ENCODE measurements at places on chromosomes 12 and 14.

- no peak overlapping the region for H3K27ac ChIP-seq
- no peaks in the 10 kb centered on the region for H3K4me1 ChIP-seq
- no peak for DNase-seq
- no peaks in the 10 kb centered on the region for H3K36me3 ChIP-seq
- H3K27me3 ChIP-seq = no peaks in the 10 kb centered on the region
Measured at GRCh38 chr12:65817866-65818265, 6.4 kb upstream of the HMGA2 start.

DNA sequence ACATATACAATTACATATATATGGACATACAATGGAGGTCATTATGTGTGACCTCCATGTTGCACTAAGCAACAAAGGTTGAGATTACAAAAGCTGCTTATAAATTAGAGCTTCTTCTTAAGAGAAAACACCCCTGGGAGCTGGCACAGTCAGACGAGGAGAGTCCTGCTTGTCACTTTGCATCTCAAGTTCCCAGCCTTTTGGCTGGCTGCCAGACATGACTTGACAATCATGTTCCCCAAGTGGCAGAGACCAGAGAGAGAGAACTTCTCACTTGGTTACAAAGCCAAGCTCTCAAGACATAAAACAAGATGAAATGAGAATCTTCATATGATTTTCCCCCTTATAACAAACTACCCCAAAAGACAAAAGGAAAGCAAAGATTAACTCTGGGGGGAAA lies 8.5 kb upstream of the SYNJ2BP start:
- no peak overlapping the region for H3K4me3 ChIP-seq
- no peaks in the 10 kb centered on the region for H3K27me3 ChIP-seq
- DNase-seq = peak; percentile 16
- H3K4me1 ChIP-seq = no peaks in the 10 kb centered on the region

DNA sequence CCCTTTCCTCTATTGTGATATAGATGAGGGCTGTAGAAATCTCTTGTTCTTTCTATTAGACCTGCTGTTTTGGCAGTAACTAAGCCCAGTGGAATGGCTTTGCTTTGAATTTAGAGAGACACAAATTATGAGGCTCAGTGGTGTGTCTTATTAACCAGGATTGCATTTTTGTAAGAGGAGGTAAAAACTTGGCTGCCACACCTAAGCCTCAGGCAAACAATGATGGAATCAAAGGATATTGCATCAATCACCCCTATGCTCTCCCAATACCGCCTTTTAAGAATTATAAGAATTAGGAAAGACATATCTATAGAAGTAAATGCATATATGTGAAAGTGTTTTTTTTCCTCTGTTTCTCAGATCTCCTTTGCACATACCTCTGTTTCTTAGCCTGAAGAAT lies 63.3 kb downstream of the ACSS3 start:
- H3K36me3 ChIP-seq = no peaks in the 10 kb centered on the region
- H3K27me3 ChIP-seq = no peaks in the 10 kb centered on the region
- no peaks in the 10 kb centered on the region for H3K4me1 ChIP-seq
- H3K27ac ChIP-seq = no peak overlapping the region
- no peak for DNase-seq

DNA sequence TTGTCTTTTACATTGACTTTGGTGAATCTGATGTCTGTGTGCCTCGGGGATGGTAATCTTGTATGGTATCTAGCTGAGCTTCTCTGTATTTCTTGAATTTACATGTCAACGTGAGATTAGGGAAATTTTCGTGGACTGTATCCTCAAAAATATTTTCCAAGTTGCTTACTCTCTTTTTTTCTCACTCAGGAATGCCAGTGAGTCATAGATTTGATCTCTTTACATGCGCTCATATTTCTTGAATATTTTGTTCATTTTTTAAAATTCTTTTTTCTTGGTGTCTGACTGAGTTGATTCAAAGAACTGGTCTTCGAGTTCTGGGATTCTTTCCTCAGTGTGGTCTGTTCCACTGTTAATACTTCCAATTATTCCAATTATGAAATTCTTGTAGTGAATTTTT lies 207.7 kb downstream of the RAD51B start:
- no peak overlapping the region for H3K4me3 ChIP-seq
- H3K27ac ChIP-seq = no peak overlapping the region
- DNase-seq = no peak
- H3K27me3 ChIP-seq = no peaks in the 10 kb centered on the region

DNA sequence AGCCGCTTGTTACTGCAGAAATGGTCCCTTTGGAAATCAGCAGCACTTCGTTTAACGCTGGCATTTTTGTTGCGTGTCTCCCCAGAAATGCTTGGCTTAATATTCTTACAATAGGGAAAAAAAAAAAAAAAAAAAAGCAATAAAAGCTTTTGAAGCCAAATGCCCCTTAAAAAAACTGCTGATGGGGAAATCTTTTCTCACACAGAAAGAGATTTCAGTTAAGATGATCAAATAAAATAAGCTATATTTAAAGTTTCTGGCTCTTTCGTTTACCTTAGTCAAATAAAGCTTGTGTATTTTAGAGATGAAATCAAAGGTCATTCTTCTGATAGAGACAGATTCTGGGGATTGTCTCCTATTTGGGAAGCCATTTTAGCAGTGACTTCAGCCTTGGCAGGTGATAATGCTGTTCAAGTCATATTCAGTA lies 52.4 kb upstream of the FRS2 start:
- no peak for DNase-seq
- no peak overlapping the region for H3K4me3 ChIP-seq
- H3K27me3 ChIP-seq = no peaks in the 10 kb centered on the region
- H3K36me3 ChIP-seq = no peaks in the 10 kb centered on the region

- H3K27me3 ChIP-seq = no peaks in the 10 kb centered on the region
- no peak for DNase-seq
- no peak overlapping the region for H3K4me3 ChIP-seq
- no peaks in the 10 kb centered on the region for H3K4me1 ChIP-seq
- H3K27ac ChIP-seq = no peak overlapping the region
- H3K36me3 ChIP-seq = no peaks in the 10 kb centered on the region
Measured at GRCh38 chr12:82329508-82329907, 28.7 kb downstream of the CCDC59 start.

GRCh38 chr12:38653650-38654049 lies 251.7 kb downstream of the CPNE8 start:
- H3K27me3 ChIP-seq = no peaks in the 10 kb centered on the region
- H3K4me1 ChIP-seq = no peaks in the 10 kb centered on the region
- H3K4me3 ChIP-seq = no peak overlapping the region
- no peak for DNase-seq
- no peaks in the 10 kb centered on the region for H3K36me3 ChIP-seq

DNA sequence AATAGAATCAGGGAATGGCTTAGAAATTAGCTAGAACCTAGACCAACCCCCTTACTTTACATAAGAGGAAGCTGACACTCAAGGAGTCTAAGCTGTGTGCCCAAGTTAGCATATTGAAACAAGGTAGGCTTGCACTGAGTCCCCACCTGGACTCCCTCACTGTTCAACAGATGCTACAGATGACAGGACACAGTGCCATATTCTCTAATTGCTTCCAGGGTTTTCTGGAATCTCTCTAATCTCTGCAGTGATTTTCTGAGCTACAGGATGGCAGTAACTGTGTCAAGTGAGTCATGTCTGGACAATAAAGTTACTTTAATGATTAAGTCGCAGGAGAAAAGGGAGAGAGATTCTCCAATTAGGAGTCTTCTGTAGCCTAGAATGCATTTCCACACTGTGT lies 35.8 kb downstream of the AKAP6 start:
- H3K27me3 ChIP-seq = no peaks in the 10 kb centered on the region
- no peak overlapping the region for H3K4me3 ChIP-seq
- H3K4me1 ChIP-seq = peaks cover 6% of the 10 kb centered on the region
- no peak for DNase-seq
- H3K36me3 ChIP-seq = no peaks in the 10 kb centered on the region

DNA sequence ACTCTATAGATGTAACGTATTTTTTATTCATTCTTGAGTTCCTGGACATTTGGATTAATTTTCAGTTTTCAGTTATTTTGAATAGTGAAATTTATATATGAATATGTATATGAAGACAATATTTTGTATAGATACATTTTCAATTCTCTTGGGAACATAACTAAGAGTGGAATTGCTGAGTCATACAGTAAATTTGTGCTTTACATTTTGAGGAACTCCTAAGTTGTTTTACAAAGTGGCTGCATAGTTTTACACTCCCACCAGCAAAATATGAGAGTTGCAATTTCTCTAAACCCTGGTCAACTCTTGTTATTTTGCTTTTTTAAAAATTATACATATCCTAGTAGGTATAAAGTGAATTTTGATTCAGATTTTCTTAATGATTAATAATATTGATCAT lies 1838.6 kb upstream of the SEL1L start:
- no peaks in the 10 kb centered on the region for H3K36me3 ChIP-seq
- H3K27ac ChIP-seq = no peak overlapping the region
- DNase-seq = no peak
- no peaks in the 10 kb centered on the region for H3K27me3 ChIP-seq
- H3K4me3 ChIP-seq = no peak overlapping the region
- no peaks in the 10 kb centered on the region for H3K4me1 ChIP-seq

- DNase-seq = no peak
- H3K27me3 ChIP-seq = no peaks in the 10 kb centered on the region
- H3K4me1 ChIP-seq = no peaks in the 10 kb centered on the region
- H3K4me3 ChIP-seq = no peak overlapping the region
Measured at GRCh38 chr14:99145307-99145706, 126.7 kb downstream of the BCL11B start.

DNA sequence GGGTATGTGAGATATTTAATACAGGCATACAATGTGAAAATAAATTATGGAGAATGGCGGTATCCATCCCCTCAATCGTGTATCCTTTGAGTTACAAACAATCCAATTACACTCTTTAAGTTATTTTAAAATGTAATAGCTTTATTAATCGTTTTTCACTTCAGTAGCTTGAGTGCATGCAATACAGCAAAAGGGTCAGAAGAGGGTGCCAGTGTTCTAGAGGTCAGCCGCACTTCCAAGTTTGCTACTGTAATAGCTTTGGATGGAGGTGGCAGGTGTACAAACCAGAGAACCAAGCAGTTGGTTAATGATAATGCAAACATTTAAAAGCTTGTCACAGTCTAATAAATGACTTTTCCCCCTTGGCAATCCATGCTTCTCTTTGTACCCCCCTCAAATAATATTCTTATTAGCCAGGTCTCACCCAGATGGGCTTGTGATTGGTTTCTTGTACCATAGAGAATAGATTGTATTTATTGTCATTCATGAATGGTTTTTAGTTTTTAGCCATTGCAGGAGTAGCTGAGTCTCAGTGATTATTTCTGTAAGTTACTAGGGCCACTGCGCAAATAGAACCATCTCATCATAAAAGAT lies 127.0 kb downstream of the ERC1 start:
- no peaks in the 10 kb centered on the region for H3K4me1 ChIP-seq
- peak; percentile 84 for DNase-seq
- no peaks in the 10 kb centered on the region for H3K36me3 ChIP-seq
- H3K27me3 ChIP-seq = no peaks in the 10 kb centered on the region

DNA sequence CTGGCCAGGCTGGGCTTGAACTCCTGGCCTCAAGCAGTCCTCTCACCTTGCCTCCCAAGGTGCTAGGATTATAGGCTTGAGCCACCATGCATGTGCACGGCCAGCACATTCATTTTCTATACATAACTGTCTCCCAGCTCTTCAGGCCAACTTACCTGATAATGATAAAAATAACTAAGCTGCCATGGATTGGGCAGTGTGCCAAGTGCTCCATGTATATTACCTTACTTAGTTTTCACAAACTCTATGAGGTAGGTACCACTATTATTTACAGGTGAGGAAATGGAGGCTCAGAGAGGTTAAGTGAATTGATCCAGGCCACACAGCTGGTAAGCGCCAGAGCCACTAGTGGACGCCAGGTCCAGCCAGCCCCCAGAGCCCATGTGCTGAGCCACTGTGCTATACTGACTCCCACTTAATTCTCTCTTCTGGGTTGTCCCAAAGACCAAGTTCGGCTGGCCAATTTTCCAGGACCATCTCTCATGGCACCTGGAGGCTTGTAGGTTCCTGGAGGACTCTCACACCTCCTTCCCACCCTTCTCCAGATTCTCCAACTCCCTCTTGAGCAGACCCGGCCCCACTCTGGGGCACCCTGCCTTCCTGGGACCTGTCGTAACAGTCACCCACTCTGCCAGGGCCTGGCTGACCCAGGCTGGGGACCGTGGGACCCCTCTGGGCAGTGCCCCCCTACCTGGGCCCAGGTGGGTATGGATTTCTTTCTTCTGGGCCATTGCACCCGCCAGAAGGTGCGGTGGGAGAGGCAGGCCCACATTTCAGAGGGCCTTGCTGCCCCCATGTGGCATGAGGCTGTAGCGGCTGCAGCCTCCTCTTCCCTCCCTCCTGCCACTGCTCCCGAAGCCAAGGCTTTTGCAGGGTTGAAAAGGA lies 30.2 kb upstream of the CIPC start:
- no peak overlapping the region for H3K27ac ChIP-seq
- DNase-seq = peak; percentile 77
- peaks cover 23% of the 10 kb centered on the region for H3K4me1 ChIP-seq
- H3K4me3 ChIP-seq = no peak overlapping the region
- H3K27me3 ChIP-seq = no peaks in the 10 kb centered on the region

DNA sequence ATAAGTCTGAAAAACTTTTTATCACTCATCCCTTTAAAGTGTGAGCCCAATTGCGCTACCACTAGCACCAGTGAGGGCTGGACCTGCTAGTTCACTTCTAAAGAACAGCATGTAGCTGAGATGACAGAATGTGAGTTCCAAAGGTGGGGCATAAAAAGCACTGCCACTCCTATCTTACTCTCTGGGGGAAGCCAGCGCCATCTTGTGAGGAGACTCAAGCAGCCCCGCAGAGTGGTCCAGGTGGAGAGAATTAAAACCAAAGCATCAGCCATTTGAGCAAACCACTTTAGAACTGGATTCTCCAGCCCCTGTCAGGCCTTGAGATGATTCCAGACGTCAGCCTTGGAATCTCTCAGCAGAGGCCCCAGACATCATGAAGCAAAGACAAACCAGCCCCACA lies 39.9 kb downstream of the TMEM132D start:
- no peaks in the 10 kb centered on the region for H3K36me3 ChIP-seq
- H3K27me3 ChIP-seq = no peaks in the 10 kb centered on the region
- no peaks in the 10 kb centered on the region for H3K4me1 ChIP-seq
- H3K4me3 ChIP-seq = no peak overlapping the region
- DNase-seq = no peak

GRCh38 chr12:29286081-29286790 lies 94.7 kb downstream of the ERGIC2 start:
- DNase-seq = no peak
- no peaks in the 10 kb centered on the region for H3K4me1 ChIP-seq
- H3K27ac ChIP-seq = no peak overlapping the region
- no peak overlapping the region for H3K4me3 ChIP-seq
- no peaks in the 10 kb centered on the region for H3K36me3 ChIP-seq

- no peak overlapping the region for H3K27ac ChIP-seq
- no peak overlapping the region for H3K4me3 ChIP-seq
- DNase-seq = no peak
- peaks cover 34% of the 10 kb centered on the region for H3K4me1 ChIP-seq
- no peaks in the 10 kb centered on the region for H3K27me3 ChIP-seq
Measured at GRCh38 chr12:6372403-6373003, 2.9 kb downstream of the SCNN1A start.

DNA sequence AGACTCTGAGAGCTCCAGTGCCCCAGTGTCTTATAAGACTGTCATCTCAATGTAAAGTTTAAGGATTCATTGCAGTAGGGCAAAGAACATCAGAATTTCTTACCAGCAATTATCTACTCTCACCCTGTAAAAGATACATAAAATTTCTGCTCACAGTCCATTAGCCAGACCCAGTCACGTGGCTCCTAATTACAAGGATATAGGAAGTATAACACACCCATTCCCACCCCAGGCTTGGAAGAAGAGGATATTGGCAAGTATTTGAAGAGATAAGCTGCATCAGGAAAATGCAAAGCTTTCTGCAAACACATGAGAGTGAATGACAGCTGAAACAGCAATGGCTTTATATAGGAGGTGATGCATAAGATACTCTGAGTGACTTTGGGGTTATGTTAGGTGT lies 14.3 kb downstream of the SYT1 start:
- no peak overlapping the region for H3K4me3 ChIP-seq
- no peaks in the 10 kb centered on the region for H3K4me1 ChIP-seq
- no peak for DNase-seq
